ENCODE measurements at places on chromosomes 6 and 20.

DNA sequence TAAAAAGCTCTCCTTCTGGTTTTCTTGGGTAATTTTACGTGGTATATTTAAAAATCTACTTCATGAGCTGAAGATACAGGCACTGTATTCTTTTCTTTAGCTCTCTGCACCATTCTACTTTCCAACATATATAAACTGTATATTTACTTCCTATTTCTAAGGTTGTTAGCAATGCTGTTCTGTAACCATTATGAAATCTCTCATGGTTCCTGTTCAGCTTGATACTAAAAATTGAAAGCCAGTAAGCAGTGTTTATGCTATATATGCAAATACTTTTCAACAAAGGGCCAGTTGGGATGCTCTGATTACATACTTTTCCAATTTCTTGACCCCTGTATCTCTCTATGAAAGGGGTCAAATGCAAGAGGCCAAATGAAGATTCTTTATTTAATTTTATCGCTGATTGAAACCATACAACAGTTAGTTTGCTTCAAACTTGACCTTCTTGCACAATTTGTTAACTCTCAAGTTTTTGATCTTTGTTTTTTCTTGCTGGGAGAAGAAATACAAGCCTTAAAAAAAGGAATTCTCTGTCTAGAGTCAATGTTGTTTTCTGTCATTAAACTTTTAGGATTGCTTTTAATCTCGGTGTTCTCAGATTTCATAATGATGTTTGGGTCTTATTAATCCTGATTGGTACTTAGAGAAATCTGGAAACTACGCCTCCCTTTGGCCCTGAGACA lies 223.2 kb downstream of the PRL start:
- no peak overlapping the region for H3K4me3 ChIP-seq
- no peak overlapping the region for H3K27ac ChIP-seq
- no peak for DNase-seq
- H3K36me3 ChIP-seq = no peaks in the 10 kb centered on the region
- no peaks in the 10 kb centered on the region for H3K27me3 ChIP-seq
- H3K4me1 ChIP-seq = no peaks in the 10 kb centered on the region

DNA sequence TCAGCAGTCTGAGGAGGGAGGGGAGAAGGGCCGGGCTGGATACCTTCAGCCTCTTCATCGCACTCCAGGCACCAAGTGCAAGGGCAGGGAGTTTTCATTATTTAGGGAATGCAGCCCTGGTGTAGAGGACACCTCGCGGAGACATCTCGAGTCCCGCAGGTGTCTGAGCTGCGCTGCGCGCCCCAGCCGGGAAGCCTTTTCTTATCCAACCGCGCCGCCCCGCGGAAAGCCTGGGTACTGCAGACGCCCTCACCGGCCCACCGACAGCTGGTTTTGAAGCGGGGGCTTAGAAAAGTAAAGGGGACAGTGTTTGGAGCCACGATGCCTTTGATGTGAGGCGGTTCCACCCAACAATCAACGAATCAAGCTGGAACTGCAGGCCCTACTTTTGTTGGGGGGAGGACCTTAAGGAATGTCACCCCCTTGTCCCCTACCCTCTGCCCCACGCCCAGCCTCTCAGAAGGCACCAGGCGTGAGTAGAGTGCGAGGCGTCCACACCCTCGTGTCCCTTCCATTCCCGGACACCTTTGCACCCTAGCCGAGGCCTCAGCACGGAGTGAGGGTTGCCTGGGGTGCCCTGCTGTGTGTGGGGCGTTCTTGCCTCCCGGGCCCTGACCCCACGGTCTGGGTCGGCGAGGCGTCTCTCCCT lies 8.6 kb downstream of the NKX2-2 start:
- H3K4me1 ChIP-seq = no peaks in the 10 kb centered on the region
- peak; percentile 86 for DNase-seq
- no peak overlapping the region for H3K27ac ChIP-seq

DNA sequence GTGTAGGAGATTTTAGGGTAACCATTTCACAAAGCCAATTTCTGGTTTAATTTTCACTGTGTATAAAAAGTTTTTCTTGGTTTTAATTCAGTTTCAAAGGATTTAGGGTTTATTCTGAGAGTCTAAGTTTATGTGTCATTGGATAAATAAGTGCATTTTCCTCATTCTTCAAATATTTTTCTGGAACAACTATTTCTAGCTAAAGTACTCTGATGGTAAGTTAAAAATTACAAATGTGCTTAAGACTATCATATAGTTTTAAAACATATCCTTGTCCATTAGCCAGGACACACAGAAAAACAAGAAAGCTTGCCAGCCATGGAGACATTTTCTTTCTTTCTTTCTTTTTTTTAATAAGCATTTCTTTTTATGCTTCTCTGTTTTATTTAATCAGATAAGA lies 333.0 kb downstream of the RFPL4B start:
- no peaks in the 10 kb centered on the region for H3K27me3 ChIP-seq
- H3K27ac ChIP-seq = no peak overlapping the region
- no peaks in the 10 kb centered on the region for H3K4me1 ChIP-seq
- H3K4me3 ChIP-seq = no peak overlapping the region
- H3K36me3 ChIP-seq = no peaks in the 10 kb centered on the region

GRCh38 chr6:41630946-41631345 lies 7.3 kb upstream of the MDFI start:
- H3K4me1 ChIP-seq = no peaks in the 10 kb centered on the region
- no peaks in the 10 kb centered on the region for H3K36me3 ChIP-seq
- no peaks in the 10 kb centered on the region for H3K27me3 ChIP-seq
- no peak for DNase-seq

- no peak overlapping the region for H3K27ac ChIP-seq
- no peaks in the 10 kb centered on the region for H3K36me3 ChIP-seq
- no peaks in the 10 kb centered on the region for H3K27me3 ChIP-seq
- no peak overlapping the region for H3K4me3 ChIP-seq
Observed at GRCh38 chr20:48926821-48927220, 5.3 kb downstream of the ARFGEF2 start.

GRCh38 chr20:20732641-20733040 lies 20.2 kb upstream of the RALGAPA2 start:
- H3K27me3 ChIP-seq = no peaks in the 10 kb centered on the region
- H3K27ac ChIP-seq = no peak overlapping the region
- no peaks in the 10 kb centered on the region for H3K36me3 ChIP-seq
- H3K4me1 ChIP-seq = no peaks in the 10 kb centered on the region
- DNase-seq = no peak

GRCh38 chr6:33926451-33926850 lies 122.6 kb upstream of the MLN start:
- H3K36me3 ChIP-seq = no peaks in the 10 kb centered on the region
- DNase-seq = peak; percentile 75
- H3K4me3 ChIP-seq = no peak overlapping the region
- no peak overlapping the region for H3K27ac ChIP-seq
- H3K4me1 ChIP-seq = peaks cover 14% of the 10 kb centered on the region
